Smooth muscle cell of the coronary artery (primary cell): ENCODE measurements at places on chromosomes 5 and 9. TPM values are rescaled to one million over a fixed set of nuclear protein-coding genes. Genes with fewer than 3 reads are reported as not detected.

The HMMR gene
- 0.23 and 8.3 TPM in 2 replicates for total RNA-seq

The ADGRD2 gene
- not detected in 2 replicates for total RNA-seq

The FAT2 gene
- total RNA-seq = under 0.01 TPM in 2 replicates

The PCDHGA6 gene
- total RNA-seq = 2.2 and 2.3 TPM in 2 replicates

The SOWAHA gene
- not detected in 2 replicates for total RNA-seq

The OLFML2A gene
- total RNA-seq = 0.98 and 6.2 TPM in 2 replicates

The ATP10B gene
- total RNA-seq = under 0.01 TPM in 1 of 2 replicates, not detected in the other

The CDK9 gene
- total RNA-seq = 41.5 and 66.2 TPM in 2 replicates

The SPEF2 gene
- total RNA-seq = 1.1 and 2.5 TPM in 2 replicates
